Pulmonary artery endothelial cell (primary cell): ENCODE measurements at places on chromosomes 6 and 20. TPM values are rescaled to one million over a fixed set of nuclear protein-coding genes. Genes with fewer than 3 reads are reported as not detected.

GRCh38 chr20:14830466-14830865, 493.1 kb upstream of the FLRT3 start:
- DNase-seq = no peak

DNA sequence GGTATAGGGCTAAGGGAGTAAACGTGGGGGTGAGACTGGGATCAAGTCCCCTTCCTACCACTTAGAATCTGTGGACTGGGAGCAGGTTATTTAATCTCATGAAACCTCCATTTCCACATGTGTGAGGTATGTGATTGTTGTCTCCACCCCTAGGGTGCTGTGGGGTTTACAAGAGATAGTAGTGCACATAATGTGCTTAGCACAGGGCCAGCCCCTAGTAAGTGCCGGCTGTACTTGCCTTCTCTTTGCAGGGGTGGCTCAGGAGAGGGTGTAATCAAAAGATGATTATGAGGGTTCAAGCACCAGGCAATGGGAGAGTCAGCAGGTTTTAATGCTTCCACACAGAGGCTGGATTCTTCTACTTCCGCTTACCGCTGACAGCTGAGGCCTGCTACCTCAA, 6.9 kb downstream of the NT5E start:
- DNase-seq = no peak

- no peak for DNase-seq
Observed at GRCh38 chr6:28429781-28430180, 13.5 kb downstream of the ZSCAN23 start.

The ANGPT4 gene
- total RNA-seq = not detected in 2 replicates

The SLC32A1 gene
- total RNA-seq = not detected in 2 replicates

- no peak for DNase-seq
Observed at GRCh38 chr6:37743926-37744325, 46.2 kb upstream of the MDGA1 start.

DNA sequence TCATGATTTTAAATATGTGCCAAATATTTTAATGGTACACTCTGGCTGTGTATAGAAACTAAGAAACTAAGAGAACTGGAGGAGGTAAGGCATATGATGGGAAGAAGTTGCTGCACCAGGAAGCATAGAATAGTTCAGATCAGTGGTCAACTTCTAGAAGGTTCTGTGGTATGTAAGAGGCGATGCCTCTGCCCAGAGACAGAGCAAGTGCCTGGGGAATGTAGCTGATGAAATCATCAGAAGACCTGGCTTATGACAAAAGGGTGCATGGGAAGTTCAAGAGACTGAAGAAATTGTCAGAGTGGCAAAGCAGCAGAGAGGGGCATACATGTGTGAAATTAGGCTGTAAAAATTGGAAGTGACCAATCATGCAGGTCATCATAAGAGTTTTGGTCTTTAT, 580.8 kb downstream of the BMP2 start:
- DNase-seq = no peak

- DNase-seq = no peak
Observed at GRCh38 chr6:157216570-157216969, 106.7 kb downstream of the TMEM242 start.

GRCh38 chr6:52595796-52596130, 18.9 kb upstream of the TRAM2 start:
- DNase-seq = no peak

- no peak for DNase-seq
Observed at GRCh38 chr6:87606199-87606598, 16.3 kb downstream of the ORC3 start.

The C20orf202 gene
- 0.07 TPM in 1 of 2 replicates, not detected in the other for total RNA-seq

The CCN6 gene
- total RNA-seq = 0.07 TPM in 1 of 2 replicates, not detected in the other

DNA sequence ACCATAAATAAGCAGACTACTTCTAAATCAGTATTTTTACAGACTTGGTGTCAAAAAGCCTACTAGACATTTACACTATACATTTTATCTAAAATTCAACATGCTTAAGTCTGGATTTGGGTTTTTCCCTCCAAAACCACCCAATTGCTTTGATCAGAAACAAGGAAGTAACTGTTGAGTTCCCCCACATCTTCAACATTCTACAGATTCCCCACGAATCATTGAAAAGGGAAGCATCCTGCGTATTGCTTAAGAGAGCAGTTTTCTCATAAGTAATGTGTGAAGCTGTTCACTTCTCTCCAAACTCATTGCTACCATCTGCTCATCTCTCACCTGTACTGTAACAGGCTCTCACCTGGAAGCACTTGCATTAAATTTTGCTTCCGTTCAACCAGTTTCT, 36.4 kb upstream of the RNF144B start:
- no peak for DNase-seq

DNA sequence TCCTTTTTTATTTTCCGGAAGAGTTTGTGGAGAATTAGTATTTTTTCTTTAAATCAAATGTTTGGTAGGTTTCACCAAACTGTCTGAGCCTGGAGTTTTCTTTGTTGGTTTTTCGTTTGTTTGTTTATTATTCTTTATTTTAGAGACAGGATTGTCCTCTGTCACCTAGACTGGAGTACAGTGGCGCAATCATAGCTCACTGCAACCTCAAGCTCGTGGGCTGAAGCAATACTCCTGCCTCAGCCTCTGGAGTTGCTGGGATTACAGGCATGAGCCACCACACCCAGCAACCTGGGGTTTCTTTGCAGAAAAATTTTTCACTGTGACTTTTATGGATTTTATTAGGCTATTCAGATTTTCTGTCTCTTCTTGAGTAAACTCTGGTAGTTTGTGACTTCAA, 120.2 kb upstream of the LOC128125822 start:
- DNase-seq = no peak

- DNase-seq = no peak
Observed at GRCh38 chr20:5222919-5223634, 93.7 kb downstream of the PROKR2 start.

The DUSP22 gene
- 19.6 and 25.3 TPM in 2 replicates for total RNA-seq

The OR2H1 gene
- total RNA-seq = not detected in 2 replicates

DNA sequence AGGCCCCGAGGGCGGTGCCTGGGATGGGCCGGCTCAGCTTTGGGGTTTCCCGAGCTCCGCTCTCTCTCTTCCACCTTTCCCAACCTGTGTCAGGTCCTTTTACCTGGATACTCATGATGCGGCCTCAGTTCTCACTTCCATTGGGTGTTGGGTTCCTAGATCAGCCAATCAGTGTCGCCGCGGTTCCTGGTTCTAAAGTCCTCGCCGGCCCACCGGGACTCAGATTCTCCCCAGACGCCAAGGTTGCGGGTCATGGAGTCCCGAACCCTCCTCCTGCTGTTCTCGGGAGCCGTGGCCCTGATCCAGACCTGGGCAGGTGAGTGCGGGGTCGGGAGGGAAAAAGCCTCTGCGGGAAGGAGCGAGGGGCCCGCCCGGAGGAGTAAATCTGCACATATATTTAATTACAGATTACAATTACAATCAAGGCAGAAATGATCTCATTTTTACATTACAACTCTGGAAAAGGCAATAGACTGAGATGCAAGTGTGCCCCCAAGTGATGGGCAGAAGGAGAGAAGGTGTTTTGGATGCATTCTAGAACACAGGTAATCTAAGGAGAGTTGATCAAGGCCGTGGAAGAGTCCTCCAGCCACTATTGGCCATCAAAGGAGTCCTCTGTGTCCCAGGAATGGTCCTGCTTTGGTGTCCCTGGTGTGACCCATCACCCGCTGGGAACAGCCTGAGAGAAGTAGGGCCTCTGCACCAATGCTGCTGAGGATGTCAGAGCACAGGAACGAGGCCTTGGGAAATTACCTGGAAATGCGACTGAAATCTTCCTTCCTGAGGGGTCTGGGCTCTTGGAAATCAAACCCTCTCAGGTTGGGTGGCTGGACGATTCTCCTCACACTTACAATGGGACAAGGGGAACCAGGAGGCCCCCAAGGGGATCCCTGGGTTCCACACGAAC, 34.7 kb upstream of the MICB start:
- DNase-seq = peak; percentile 46

GRCh38 chr6:86959656-86960055, 22.3 kb downstream of the HTR1E start:
- DNase-seq = no peak

DNA sequence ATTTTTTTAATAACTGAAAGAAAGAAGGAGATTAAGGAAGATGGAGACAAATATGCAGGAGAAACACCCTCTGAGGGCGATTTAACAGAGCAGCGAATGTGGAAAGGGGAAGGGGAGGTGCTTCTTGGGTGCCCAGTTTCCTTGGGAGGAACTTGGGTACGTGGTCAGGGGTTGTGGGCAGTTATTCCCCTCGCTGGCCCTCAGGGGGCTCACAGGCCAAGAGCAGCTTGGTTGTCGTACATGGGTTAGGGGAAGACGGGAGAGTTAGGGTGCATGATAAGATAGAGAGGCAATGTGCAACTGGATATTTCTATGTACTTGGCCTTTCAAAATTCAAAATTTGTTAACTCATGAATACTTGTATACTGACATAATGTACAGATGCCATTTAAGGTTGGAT, 7.0 kb upstream of the TUBB2A start:
- no peak for DNase-seq

DNA sequence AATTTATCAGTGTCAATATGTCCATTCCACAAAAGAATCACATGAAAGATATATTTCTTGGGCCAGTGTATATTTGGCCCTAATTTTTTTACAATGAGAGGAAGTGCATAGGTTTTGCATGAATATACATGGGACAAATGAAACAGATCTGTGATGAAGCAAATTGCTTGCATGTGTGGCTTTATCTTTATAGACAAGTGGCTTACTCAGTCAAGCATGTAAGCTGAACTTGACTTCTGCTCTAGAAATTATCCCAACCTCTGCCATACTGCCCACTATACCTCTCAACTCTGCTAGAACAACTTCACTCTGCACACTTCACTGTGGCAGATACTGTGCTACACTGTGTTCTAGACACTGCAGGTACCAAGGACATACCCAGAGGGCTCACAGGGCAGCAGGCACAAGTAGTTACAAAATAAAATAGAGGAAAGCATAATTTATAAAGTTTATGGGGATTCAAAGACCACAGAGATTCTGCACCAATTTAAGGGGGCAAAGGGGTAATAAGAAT, 349.2 kb upstream of the HSF2 start:
- no peak for DNase-seq

DNA sequence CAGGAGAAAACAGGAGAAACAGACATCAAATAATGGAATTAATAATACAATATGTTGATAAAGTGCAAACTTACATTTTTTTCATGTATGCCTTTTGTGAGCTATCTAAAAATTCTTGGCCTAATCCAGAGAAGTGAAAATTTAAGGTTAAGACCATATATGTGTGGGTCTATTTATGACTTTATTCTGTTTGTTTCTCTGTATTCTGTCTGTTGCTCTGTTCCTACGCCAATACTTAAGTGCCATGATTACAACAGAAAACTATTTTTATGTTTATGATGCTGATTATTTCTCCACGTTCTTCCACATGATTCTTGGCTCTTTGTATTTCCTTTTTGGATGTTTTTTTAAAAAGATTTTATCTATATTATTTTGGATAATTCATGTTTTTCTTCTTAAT, 109.6 kb upstream of the MAP3K4 start:
- DNase-seq = no peak

The OR2H2 gene
- total RNA-seq = not detected in 2 replicates

DNA sequence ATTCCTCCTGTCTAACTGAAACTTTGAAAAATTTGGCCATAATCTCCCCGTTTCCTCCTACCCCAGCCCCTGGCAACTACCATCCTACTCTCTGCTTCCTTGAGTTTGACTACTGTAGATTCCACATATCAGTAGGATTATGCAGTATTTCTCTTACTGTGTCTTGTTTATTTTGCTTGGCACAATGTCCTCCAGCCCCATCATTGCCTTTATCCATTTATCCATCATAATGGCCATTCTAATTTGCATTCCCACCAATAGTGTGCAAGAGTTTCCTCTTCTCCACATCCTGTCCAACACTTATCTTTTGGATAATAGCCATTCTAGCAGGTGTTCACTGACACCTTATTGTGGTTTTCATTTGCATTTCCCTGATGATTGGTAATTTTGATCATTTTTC, 202.3 kb downstream of the THBS2 start:
- no peak for DNase-seq

GRCh38 chr6:115594891-115595290, 465.8 kb downstream of the FRK start:
- DNase-seq = no peak

DNA sequence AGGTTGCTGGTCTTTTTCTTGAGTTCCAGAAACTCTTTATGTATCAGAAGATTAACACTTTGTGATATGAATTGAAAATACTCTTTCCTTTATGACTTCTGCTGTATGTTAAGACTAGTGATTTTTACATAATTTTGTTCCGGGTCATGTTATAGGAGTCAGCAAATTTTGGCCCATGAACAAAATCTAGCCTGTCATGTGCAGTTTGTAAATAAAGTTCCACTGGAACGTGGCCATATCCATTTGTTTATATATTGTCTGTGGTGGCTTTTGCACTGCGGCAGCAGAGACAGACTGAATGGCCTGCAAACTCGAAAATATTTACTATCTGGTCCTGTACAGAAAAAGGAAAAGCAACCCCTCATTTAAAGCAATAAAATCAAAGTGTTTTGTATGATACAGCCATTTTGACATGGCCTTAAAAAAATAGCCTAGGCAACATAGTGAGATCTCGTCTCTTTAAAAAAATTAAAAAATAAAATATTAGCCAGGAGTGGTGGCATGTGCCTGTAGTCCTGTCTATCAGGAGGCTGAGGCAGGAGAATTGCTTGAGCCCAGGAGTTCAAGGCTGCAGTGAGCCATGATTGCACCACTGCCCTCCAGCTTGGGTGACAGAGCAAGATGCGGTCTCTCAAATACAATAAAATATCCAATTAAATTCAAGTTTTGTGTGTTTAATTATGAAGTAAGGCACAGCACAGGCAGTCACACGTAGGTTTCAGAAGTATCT, 36.9 kb downstream of the SNX9 start:
- no peak for DNase-seq

DNA sequence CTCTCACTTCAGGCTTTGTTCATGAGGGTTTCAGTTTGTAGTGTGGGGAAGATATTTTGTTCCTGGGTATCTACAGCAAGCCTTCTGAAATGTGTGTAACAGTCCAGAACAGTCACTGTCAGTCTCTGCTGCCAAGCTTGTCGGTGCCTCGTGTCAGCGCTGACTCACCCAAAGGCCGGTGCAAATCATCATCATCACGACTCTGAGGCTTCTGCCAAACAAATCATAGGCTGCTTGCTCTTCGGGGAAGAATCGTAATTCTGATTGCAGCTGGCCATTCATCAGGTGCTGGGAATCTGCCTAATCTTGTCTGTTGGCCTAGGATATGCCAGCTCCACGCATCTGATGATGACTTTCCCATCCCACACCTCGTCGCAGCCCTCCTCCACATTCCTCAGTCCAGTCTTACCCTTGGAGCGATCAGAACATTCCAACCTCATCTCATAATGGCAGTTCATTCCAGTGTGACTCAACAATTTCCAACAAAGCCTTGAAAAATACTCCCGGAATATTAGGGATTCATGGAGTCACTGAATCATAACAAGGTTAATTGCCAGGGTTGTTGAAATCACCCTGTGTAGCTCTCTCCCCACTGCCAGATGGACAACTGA, 40.9 kb downstream of the ALDH8A1 start:
- peak; percentile 48 for DNase-seq
